Activated CD4-positive, alpha-beta T cell treated with anti-CD3 and anti-CD28 coated beads for 1 hour (primary cell): ENCODE measurements at places on chromosomes 2 and 18.

DNA sequence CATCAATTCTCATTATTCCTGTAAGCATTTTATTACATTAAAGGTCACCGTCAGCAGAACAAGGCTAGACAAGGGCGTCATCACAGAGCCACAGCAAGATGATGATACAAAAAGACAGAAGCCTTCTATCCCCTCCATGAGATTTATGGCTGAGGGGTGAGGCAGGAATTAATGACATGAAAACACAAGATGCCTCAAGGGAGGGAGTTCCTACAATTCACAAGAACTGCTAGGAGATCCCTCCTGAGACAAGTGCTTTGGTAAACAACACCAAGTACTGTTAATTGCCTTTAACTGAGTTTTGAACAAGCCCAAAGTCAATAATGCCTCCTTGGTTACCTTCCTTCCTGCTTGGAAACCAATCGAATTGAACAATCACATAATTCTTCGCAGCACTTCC, 14.1 kb downstream of the ADD2 start:
- DNase-seq = no peak

DNA sequence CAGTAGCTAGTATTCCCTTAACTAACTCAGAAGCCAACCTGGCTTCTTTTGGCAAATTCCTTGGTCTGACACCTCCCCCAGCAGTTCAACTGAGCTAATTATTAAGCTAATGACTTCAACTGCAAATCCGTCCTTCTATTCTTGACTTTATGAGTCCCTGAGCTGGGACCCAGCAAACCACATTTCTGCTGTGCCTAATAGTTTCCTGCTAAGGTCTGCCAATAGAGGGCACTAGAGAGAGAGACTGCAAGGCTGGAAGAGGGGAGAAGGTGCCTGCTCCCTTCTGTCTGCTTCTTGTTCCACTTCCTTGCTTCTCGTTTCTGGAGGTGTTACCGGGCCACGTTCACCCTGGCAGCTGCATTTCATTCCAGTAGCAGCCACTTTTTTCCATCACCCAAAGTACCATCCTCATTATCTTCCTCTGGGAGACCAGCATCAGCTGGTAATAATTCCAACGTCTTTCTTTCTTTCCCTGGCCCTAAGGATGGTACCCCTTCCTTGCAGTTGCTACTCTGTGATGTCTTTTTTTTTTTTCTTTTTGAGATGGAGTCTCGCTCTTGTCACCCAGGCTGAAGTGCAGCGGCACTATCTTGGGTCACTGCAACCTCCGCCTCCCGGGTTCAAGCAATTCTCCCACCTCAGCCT, 352.0 kb downstream of the TNS1 start:
- no peak for DNase-seq

DNA sequence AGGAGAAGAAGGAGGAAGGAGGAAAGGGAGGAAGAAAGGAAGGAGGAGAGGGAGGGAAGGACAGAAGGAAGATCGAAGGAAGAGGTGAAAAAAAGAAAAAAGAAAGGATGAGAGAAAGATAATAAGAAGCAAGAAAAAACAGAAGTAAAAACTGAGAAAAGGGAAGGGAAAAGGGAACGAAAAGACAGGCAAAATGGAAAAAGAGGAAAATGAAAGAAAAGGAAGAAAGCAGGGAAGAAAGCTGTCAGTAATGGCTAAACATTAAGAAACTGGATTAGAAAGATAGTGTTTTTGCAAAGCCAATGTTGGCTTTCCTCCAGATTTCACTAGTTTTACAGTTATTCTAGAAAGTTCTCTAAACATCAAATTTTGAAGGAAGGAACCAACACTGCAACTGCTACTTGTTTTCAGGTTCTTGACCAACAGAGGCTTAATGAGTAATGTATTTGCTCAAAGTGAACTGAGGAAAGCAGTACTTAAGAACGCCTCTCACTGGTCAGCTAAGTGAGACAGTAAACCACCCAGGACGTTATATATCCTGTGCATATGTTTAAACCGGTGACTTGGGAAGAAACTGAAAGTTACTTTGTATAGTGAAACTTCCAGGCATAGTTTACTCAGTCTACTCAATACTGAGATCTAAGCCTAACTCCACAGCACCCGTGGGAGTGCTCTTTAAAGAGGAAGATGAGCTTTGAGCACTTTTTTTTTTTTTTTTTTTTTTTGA, 286.2 kb upstream of the TRIB2 start:
- no peak for DNase-seq

GRCh38 chr18:58671111-58671631, at the start of gene MALT1:
TSS of gene MALT1 (plus strand) at chr18:58671465. CDS start at chr18:58671644, 179 bp downstream.
- peak; percentile 92 for DNase-seq
